ENCODE measurements at places on chromosomes 6 and 20.

DNA sequence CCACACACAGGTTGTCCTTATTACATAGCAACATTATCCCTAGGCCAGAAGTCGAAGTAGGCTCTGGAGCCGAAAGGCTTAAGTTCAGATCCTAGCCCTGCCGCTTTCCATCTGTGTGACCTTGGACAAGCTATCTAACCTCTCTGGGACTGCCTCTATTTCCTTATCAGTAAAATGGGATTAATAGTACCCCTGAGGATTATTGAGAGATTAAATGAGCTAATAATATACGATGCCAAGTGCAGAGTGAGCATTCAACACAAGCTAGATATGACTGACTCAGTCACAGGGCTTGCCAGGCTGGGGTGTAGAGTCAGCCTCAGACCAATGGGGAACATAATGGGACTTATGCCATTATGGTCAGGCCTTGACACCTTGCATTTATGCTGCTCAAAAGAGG lies 8.9 kb upstream of the SPATA2 start:
- DNase-seq = no peak

GRCh38 chr6:160036790-160037206 lies 67.9 kb downstream of the IGF2R start:
- DNase-seq = no peak

GRCh38 chr6:78688668-78689067 lies 178.7 kb upstream of the IRAK1BP1 start:
- no peak for DNase-seq

- no peak for DNase-seq
These were observed 11.5 kb downstream of the SRXN1 start for GRCh38 chr20:641516-641875.

DNA sequence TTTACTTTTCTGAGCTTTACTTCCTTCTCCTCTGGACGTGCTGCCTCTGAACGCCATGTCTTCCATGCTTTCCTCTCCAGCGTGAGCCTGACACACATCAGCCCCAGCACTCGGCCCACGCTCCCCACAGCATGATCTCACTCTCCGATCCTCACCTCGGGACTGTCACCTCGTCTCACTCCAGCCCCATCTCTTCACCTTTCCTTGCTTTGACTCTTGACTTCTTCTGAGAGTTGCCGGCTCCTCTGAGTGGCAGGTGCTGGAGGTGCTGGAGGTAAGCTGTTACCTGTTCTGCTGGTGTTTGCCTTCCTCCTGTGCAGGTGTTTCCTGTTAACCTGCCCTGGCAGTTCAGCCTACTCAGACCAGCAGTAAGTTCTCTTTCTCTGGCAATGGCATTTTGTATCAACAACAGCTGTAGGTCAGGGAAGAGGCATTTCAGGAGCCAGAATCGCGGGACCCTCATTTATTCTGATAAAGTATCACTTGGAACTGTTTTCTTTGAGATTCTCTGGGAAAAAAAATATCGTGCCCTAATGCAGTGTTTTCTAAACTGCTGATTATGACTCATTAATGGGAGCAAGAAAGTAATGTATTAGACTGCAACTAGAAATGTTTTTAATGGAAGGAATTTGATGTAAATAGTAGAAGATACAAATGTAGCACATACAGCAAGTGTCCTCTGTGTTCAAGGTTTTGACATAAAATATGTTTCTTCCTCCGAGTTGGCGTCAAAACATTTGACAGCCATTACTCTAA lies 106.5 kb downstream of the ARID1B start:
- no peak for DNase-seq

- DNase-seq = no peak
These were observed 180.9 kb downstream of the TAF4 start for GRCh38 chr20:61884571-61885389.

DNA sequence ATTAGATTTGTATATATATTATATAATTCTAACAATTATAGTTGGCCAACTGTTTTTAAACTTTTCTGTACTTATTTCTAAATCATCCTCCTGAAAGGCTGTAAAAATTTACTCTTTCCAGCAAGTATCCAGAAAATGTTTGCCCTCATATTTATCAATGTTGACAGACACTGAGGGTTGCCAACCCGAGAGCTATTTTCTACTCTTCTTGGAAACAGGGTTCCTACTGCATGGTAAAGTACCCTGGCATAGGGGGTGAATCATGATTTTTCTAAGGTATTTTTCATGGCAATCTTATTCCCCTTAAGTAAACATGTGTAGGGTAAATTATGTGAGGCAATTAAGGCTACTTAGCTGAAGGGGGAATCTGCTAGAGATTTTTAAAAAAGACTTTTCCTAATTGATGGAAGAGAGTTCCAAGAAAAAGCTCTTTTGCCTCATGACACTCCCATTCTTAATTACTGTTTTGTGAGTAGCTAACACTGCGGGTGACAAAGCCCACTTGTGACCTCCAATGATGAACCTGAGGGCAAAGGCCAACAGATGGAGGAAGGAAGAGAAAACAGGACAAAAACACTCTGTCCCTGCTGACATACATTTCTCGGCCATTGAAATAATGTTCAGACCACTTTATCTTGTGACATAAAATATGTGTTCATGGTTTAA lies 37.9 kb downstream of the GPX5 start:
- DNase-seq = no peak

DNA sequence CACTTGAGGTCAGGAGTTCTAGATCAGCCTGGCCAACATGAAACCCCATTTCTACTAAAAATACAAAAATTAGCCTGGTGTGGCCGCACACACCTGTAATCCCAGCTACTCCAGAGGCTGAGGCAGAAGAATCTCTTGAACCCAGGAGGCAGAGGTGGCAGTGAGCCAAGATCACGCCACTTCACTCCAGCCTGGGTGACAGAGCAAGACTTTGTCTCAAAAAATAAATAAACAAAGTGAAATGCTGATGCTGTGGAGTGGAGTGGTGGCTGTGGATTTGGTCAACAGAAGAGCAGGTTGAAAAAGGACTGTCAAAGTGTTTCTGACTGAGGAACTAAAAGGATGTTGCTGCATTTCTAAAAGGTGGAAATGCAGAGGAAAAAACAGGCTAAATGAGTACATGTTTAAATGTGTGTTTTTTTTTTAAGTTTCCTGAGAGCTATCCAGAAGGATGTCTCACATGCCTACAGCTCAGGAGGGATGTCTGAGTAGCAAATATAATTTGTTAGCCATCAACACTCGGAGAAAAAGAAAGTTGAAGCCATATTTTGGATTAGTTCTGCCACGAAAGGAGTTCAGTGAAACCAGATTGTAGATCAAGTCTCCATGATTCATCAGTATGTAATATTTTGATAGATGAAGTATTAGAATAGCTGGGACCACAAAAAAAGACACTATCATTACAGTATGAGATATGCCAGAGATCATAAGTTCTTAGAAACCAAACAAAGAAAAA lies 621.1 kb upstream of the ADGRB3 start:
- DNase-seq = no peak

GRCh38 chr6:80489911-80490635 lies 383.6 kb downstream of the BCKDHB start:
- DNase-seq = no peak

GRCh38 chr20:572727-573126 lies 29.1 kb upstream of the CSNK2A1 start:
- no peak for DNase-seq

DNA sequence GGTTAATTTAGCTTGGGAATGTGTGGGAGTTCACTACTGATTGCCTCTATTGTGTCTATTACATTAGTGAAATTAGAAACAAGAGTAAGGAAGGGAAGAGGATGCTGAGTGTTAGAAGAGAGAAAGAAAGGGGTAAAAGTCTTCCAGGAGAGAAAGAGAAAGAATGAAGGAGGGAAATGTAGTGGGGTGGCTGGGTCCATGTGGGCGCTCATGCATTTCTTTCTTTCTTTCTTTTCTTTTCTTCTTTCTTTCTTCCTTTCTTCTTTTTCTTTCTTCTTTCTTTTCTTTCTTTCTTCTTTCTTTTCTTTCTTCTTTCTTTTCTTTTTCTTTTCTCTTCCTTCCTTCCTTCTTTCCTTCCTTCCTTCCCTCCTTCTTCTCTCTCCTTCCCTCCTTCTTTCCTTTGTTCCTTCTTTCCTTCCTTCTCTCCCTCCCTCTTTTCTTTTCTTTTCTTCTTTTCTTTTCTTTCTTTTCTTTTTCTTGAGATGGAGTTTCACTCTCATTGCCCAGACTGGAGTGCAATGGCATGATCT lies 16.2 kb upstream of the SALL4 start:
- no peak for DNase-seq

GRCh38 chr6:35970181-35970580 lies 49.3 kb upstream of the SRPK1 start:
- no peak for DNase-seq

DNA sequence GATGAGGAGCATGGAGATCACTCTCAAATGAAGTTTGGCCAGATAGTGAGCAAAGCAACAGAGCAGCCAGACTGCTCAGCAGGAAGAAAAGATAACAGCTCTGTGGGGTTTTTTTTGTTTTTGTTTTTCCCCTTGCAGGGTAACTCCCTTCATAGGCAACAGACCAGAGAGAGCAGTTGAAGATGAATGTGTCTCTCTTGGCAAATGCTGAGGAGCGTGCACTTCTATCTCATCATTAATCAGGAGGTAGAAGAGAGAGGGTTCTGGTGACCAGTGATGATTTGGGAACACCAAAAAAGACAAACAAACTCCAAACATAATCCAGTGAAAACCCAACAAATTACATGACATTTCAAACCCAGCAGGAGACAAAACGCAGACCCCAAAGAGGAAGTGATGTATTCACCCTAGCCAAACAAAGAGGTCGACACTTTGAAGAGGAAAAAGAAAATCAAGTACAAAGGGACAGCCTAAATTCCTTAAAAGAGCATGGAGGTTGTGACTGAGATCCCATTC lies 66.2 kb upstream of the RREB1 start:
- no peak for DNase-seq

GRCh38 chr6:129235167-129236000 lies 352.4 kb downstream of the LAMA2 start:
- DNase-seq = no peak

- no peak for DNase-seq
These were observed 99.1 kb upstream of the KCNQ5 start for GRCh38 chr6:72522735-72523141.

DNA sequence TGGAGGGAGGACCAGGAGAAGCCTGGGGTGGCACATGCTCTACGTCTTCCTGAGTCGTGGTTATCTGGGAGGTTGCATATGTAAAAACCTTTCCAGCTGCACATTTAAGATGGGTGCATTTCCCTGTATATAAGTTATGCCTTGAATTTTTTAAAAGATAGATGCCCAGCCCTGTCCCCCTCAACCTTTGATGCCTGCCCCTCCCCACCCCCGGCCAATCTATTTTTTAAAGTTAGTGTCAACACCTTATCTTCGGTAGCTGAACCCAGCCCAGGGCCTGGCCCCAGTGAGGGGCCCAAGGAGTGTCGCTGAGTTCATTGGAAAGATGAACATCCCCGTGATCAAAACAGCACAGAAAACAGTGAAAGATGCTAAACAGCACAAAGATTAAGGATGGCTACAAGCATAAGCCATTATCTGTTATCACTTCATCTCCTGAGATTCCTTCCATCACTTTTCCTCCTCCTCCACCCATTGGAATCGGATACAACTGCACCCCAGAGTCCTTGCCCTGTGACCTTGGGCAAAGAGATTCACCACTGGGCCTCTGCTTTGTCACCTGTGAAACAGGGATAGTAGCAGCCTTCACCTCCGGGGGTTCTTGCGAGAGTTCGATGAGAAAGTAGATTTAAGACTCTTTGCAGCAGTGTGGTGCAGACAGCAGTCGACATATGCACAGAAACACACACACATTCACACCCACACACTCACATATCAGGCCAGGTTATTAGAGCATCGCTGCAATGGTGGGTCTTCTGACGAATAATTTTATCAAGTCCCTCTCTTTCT lies 47.5 kb downstream of the SIRPA start:
- DNase-seq = no peak

DNA sequence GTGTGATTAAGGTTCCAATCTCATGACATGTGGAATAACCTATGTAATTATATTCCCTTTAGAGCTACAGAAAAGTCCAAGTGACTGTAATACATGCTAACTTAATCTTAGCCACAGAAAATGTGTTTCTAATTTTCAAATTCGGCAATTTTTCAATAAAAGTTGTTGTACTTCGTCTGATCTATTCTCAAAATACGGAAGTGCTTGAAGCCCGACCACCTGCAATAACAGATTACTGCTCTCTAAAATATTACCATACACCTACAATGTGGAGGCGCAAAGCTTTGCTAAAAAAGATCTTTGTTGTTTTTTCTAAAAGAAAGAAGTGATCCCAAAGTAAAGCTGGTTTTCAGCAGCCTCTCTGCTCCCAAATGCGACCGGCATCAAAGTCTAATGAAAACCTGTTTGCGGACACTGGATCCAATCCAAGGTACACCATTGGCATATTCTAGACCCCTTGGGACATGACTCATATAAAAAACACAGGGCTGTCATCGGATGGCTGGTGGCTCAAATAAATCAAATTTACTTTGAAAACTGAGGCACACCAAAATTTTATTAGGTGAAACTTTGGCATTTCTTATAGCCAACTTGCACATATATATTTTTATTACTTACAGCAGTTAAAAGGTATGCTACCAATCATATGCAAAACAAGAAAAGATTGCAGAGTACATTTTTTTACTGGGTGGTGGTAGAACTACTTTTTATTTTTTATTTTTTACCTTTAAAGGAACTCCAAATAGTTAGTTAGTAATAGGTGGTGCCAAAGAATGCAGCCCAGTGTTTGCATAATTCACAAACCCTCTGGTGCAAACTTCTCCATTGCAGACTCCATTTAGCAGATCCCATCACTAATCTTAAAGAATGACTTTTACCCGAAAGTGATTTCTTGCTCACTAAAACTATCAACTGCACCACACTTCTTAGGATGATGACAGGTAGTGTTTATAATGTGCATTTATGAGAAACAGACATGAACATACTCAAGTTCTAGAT lies 118.7 kb upstream of the TBX18 start:
- DNase-seq = no peak

GRCh38 chr6:122033564-122034181 lies 365.8 kb upstream of the HSF2 start:
- no peak for DNase-seq

GRCh38 chr6:48626421-48626820 lies 515.4 kb upstream of the PTCHD4 start:
- no peak for DNase-seq

- DNase-seq = no peak
These were observed 81.6 kb downstream of the EPB41L2 start for GRCh38 chr6:130981409-130981808.

DNA sequence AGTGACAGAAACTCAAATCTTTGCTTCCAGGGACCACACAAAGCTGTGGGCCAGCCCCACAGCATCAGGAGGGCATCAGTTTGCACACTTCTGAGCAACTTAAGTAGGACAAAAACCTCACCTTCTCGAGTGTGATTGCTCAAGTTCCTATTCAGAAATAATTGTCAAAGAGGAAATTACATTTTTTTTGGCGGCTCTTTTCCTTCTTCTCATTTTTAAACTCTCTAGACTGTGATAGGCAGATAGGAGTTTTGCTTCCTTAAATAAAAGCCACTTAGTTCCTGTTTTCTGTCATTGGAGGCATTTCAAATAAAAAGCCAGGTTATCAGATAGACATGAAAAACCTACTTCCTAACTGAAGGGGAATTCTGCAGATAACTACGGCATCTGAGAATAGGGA lies 11.2 kb upstream of the TAGAP start:
- DNase-seq = no peak
